LoVo (cell line): ENCODE measurements at places on chromosomes 4 and X.

GRCh38 chr4:42339935-42340406 is 57.3 kb upstream of the SHISA3 start:
- no peak for DNase-seq

DNA sequence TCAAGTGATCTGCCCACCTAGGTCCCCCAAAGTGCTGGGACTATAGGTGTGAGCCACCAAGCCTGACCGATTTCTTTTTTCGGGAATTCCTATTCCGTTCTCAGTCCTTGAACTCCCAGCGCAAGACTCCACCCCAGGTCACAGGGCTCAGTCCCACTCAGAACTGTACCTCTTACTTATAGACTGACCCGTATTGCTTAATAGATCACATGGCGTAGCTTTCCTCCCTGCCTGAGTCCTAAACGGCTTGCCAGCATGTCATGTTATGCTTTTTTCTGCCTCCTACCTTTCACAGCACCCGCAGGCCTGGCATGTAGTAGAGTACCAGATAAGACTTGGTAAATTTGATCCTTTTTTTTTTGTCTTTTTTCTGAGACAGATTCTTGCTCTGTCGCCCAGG is 22.4 kb downstream of the SAT1 start:
- no peak for DNase-seq

GRCh38 chrX:66035667-66036066 is 4.2 kb downstream of the VSIG4 start:
- no peak for DNase-seq

GRCh38 chrX:14051416-14051815 is 21.7 kb upstream of the GEMIN8 start:
- DNase-seq = no peak

GRCh38 chrX:20313899-20314298 is 47.2 kb upstream of the RPS6KA3 start:
- DNase-seq = no peak

DNA sequence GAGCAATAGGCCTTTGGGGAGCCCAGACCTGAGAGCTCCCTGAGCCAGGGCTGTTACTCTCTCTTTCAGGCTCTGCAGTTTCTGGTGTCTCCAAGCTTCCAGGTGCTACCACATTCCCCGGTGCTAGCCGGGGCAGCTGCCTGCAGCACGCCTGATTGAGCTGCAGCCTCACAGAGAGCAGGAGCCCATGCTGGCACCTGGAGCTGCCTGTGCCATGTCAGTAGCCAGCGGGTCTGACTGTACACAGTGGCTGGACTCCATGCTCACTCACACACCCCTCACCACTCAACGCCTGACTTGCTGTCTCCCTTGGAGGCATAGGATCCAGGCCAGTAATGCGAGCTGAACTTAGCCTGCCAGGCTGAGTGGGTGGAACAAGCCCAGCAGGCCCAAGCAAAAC is 800.4 kb upstream of the AGA start:
- no peak for DNase-seq

DNA sequence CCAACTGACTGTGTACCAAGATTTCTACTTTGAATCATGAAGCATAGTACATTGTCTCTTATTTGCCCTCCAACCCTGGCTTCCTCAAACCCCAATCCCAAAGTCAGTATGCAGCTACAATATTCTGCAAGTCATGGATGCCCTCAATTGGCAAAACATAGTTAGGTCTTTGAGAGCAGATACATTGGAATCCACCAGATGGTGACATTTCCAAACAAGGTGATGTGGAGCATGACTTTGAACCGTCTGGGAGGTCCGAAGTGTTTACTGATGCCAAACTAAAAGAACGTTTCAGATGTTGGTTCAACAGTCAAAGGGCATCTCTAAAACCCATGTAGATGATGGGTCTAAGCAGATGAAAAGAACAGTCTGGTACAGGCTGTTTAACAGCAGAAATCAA is 43.7 kb upstream of the FRMD7 start:
- no peak for DNase-seq
